COR-L47 (cell line): ENCODE measurements at places on chromosomes 2 and 18.
A peak's percentile ranks its signal among the peaks of the same experiment; 100 is the strongest.

DNA sequence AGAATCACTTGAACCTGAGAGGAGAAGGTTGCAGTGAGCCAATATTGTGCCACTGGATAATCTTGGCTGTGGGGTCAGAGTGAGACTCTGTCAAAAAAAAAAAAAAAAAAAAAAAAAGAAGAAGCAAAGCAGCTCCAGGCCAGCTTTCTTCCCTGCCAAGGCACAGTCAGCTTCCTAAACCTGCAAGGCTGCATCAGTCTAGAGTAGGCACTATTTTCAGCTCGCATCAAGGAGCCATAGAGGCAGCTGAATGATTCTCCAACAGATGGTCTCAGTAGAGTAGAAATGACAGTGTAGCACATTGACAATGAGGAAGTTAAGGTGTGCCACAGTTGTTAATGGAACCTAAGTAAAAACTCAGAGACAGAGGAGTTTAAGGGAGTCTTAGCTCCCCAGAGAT, 35.6 kb downstream of the BMP10 start:
- DNase-seq: no peak

DNA sequence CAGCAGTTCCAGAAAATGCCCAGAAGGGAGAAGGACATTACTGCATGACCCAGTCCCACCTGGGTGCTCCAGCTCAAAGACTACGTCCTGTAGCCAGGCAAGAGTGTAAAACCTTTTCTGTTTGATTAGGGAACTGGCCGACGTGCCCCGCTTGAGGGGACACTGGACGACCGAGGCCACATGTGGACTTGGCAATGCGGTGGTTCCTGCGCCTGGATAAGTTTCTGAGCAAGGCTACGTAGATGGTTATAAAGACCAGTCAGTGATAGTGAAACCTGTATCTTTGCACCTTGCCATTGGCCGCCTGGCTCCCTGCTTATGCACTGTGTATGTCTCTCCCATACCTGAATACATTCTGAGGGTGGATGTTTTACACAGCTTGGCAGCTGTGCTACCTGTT, 567.0 kb upstream of the CRIM1 start:
- DNase-seq: no peak

- no peak for DNase-seq
Measured at GRCh38 chr2:13121096-13121495, 404.4 kb downstream of the TRIB2 start.

- no peak for DNase-seq
Measured at GRCh38 chr2:135740206-135740605, 1.4 kb upstream of the UBXN4 start.

GRCh38 chr2:5183031-5183430, 509.2 kb upstream of the SOX11 start:
- DNase-seq: no peak

GRCh38 chr18:8706791-8707555, 1.6 kb downstream of the MTCL1 start:
- peak; percentile 85 for DNase-seq

DNA sequence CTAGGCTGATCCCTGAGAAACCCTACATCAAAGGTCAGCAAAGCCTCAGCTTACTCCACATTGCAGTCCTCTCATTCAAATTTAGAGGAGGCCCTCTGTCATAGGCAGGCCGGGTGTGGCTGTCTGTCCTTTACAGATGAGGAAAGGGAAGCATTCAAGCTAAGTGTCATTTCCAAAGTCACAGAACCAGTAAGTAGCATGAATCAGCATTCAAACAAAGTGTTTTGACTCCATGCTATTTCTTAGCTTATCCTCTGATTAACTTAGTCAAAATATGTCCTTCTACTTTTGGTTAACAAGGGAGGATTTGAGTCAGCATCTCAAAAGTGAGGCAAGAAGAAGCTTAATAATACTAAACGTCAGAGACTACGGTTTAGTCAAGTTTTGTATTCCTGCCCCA, 409.0 kb upstream of the POU3F3 start:
- no peak for DNase-seq

- DNase-seq: no peak
Measured at GRCh38 chr2:64145119-64145518, 899 bp upstream of the PELI1 start.

GRCh38 chr2:43524177-43524965, 71.5 kb downstream of the THADA start:
- no peak for DNase-seq

GRCh38 chr18:3293196-3293951, 31.4 kb downstream of the MYL12B start:
- no peak for DNase-seq
